ENCODE measurements at places on chromosomes 6 and 20. TPM values are rescaled to one million over a fixed set of nuclear protein-coding genes. Genes with fewer than 3 reads are reported as not detected.

DNA sequence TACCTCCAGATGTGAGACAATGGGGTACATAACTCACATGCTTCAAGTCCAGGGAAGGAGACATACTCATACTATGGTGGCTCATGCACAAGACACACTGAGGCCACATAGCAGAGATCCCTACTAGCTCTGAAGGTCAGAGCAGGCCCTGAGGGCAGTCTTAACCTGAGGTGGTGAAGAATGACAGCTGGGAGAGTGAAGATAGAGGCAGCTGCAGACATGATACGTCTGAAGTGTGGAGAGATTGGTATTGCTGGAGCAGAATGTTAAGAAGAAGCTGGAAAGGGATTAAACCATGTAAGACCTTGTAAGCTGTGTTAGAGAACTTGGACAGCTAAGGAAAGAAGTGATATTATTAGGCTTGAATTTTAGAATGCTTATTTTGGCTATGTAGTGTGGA, 32.9 kb downstream of the PGM3 start:
- H3K4me3 ChIP-seq = no peak overlapping the region
- H3K27me3 ChIP-seq = no peaks in the 10 kb centered on the region
- no peaks in the 10 kb centered on the region for H3K36me3 ChIP-seq

GRCh38 chr20:54011346-54011745, 59.0 kb downstream of the BCAS1 start:
- DNase-seq = no peak
- H3K27me3 ChIP-seq = no peaks in the 10 kb centered on the region
- H3K4me1 ChIP-seq = no peaks in the 10 kb centered on the region
- no peaks in the 10 kb centered on the region for H3K36me3 ChIP-seq

DNA sequence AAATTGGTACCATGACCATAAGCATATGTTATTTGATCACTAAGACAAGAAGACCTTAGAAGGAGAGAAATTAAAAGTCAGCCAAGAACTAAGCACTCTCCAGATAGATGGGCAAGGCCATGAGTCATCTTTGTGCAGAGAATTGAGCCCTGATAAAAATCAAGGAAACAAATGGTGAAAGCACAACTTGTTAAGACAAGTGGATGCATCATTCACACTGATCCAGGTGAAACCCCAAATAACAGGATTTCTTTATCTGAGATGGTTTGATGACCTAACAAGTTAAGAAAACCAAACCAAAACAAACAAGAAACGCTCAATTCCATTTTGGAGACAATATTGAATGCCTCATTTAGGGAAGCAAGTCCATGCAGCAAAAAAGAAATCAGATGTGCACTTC, 121.6 kb downstream of the ADAT2 start:
- no peaks in the 10 kb centered on the region for H3K4me1 ChIP-seq
- no peaks in the 10 kb centered on the region for H3K36me3 ChIP-seq
- no peak for DNase-seq
- no peaks in the 10 kb centered on the region for H3K27me3 ChIP-seq
- H3K4me3 ChIP-seq = no peak overlapping the region

The LAMA5 gene
- 497 TPM for total RNA-seq

GRCh38 chr6:103872233-103872632, 987.5 kb downstream of the HACE1 start:
- no peak overlapping the region for H3K27ac ChIP-seq
- no peaks in the 10 kb centered on the region for H3K27me3 ChIP-seq
- H3K4me1 ChIP-seq = no peaks in the 10 kb centered on the region
- DNase-seq = no peak

DNA sequence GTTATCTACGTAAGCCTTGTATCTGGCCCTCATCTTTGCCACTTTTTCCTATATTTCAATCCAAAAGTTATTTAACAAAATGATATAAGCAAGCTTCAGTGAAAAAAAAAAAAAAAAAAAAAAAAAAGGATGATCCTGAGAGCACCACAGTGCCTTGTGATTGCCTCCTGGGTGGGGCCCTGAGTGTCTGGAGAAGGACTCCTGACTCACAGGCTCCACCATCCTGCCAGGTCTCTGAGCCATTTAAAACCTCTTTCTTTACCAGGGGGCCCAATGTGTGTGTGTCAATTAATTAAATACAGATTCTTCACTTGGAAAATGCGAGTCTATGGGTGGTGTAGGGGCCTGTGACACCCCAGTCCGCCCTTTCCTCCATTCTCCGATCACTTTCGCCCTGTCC, 105.2 kb downstream of the SMOC2 start:
- H3K27ac ChIP-seq = no peak overlapping the region
- H3K27me3 ChIP-seq = peaks cover 13% of the 10 kb centered on the region
- H3K36me3 ChIP-seq = no peaks in the 10 kb centered on the region
- no peaks in the 10 kb centered on the region for H3K4me1 ChIP-seq
- DNase-seq = no peak
- H3K4me3 ChIP-seq = no peak overlapping the region

The HSPA1B gene
- 147 TPM for total RNA-seq

The ZNF311 gene
- 0.39 TPM for total RNA-seq

The SAMD3 gene
- not detected for total RNA-seq

DNA sequence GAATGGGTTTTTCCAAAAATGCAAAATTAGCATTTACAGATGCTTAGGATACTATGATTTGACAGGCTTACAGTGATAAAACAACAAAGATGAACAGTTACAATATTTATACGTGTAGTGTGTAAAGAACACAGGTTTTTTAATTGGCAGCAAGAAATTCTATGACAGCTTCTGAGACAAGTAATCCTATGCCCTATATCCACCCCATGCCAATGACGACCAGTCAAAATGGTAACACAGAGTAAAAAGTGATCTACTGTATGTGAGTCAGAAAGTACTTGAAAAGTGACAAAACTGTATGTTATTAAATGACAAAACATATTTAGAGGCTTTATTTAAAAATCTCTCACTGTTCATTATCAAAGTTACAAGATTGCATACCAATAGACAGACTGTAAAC, 99.5 kb downstream of the PRDM1 start:
- no peaks in the 10 kb centered on the region for H3K4me1 ChIP-seq
- H3K27ac ChIP-seq = no peak overlapping the region
- H3K27me3 ChIP-seq = no peaks in the 10 kb centered on the region
- peaks cover 4% of the 10 kb centered on the region for H3K36me3 ChIP-seq
- no peak for DNase-seq
- H3K4me3 ChIP-seq = no peak overlapping the region

The PLN gene
- total RNA-seq = not detected

GRCh38 chr20:37317316-37317715, 27.9 kb downstream of the MANBAL start:
- no peak overlapping the region for H3K4me3 ChIP-seq
- no peaks in the 10 kb centered on the region for H3K27me3 ChIP-seq
- no peak overlapping the region for H3K27ac ChIP-seq
- DNase-seq = no peak
- H3K4me1 ChIP-seq = no peaks in the 10 kb centered on the region

The EEF1A2 gene
- 178 TPM for total RNA-seq

DNA sequence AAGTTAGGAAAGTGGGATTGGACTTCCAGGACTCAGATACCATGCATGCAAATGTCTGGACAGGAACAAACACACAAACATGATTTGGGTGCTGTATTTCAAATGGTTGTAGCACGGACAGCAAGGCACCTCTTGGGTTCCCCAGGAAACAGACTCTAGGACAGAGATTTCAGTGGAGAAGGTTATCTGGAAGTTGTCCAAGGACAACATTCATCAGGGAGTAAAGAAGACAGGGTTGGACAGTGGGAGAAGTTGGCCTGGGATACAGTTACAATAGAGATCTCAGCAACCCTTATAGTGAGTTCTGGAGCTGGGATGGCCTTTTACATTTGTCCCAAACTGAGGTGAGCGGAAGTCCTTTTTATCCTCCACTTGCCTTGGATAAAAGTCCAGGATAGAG, 19.8 kb upstream of the TINAG start:
- no peaks in the 10 kb centered on the region for H3K4me1 ChIP-seq
- no peak for DNase-seq

DNA sequence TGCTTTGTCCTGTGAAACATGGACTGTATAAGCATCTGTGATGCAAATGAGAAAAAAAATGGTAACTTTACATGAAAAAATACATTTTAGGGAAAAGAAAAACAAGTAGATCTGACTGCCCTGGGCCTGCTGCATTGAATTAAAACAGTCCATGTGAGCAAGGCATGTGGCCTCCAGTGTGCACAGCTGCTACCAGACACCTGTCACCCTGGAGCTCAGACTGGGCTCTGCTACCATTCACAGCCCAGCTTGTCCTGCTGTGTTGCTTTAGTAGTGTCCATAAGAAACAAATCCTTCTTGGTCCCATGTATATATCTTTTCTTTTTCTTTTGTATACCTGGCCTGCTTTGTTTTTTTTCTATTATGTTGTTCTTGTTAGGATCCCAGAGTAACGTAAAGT, 315.9 kb downstream of the NKAIN2 start:
- no peak overlapping the region for H3K4me3 ChIP-seq
- no peaks in the 10 kb centered on the region for H3K36me3 ChIP-seq
- no peak for DNase-seq
- H3K27me3 ChIP-seq = no peaks in the 10 kb centered on the region
- H3K27ac ChIP-seq = no peak overlapping the region
- H3K4me1 ChIP-seq = no peaks in the 10 kb centered on the region

The DEFB124 gene
- total RNA-seq = not detected

DNA sequence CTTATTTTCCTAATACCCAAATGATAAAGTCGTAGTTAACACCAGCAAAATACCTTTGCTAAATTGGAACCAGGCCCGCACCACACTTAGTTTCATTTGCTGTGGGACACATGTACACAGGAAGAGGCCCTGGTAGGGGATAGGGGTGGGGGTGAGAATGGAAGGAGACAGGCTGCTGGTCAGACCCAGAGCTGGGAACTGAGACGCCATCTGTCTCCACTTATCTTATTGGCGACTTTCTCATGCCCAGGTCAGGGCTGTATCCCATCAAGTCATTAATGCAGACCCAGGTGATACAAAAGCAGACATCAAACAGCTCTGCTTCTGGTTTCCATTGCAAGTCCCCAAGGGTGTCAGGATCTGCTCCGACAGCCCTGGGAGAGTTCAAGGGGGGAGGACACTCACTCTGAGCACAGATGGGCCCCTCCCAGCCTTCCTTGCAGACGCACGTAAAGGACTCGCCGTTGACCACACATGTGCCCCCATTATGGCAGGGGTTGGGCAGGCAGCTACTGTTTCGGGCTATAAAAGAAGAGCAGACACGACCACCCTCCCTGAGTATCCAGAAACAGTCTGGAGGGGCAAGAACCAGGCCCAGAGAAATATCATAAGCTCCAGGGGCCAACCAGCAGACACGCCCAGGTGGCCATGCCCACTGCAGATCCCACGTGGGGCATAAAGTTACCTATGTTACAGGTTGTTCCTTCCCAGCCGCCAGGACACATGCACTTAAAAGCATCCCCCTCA, 29.2 kb downstream of the JAG1 start:
- no peak overlapping the region for H3K27ac ChIP-seq
- H3K36me3 ChIP-seq = peaks cover 21% of the 10 kb centered on the region
- H3K4me1 ChIP-seq = no peaks in the 10 kb centered on the region
- DNase-seq = no peak
- no peaks in the 10 kb centered on the region for H3K27me3 ChIP-seq

GRCh38 chr20:32301719-32302506, 24.5 kb downstream of the KIF3B start:
- no peaks in the 10 kb centered on the region for H3K36me3 ChIP-seq
- no peak overlapping the region for H3K27ac ChIP-seq
- no peak overlapping the region for H3K4me3 ChIP-seq
- 0 out of 2 replicates have a peak, but pooled peaks cover 1% of the 10 kb centered on the region for H3K4me1 ChIP-seq
- DNase-seq = no peak
- no peaks in the 10 kb centered on the region for H3K27me3 ChIP-seq

The IL20RA gene
- total RNA-seq = not detected

DNA sequence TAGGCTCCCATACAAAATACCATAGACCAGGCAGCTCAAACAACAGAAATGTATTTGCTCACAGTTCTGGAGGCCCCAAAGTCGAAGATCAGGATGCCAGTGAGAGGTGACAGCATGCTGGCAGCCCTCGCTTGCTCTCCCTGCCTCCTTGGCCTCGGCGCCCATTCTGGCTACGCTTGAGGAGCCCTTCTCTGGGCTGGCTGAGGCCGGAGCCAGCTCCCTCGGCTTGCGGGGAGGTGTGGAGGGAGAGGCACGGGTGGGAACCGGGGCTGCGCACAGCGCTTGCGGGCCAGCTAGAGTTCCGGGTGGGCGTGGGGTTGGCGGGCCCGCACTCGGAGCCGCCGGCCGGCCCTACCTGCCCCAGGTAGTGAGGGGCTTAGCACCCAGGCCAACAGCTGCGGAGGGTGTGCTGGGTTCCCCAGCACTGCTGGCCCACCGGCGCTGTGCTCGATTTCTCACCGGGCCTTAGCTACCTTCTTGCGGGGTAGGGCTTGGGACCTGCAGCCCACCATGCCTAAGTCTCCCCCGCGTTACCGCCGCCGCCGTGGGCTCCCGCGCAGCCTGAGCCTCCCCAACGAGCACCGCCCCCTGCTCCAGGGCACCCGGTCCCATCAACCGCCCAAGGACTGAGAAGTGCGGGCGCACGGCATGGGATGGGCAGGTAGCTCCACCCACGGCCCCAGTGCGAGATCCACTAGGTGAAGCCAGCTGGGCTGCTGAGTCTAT, 32.6 kb upstream of the SERPINB9 start:
- H3K27ac ChIP-seq = no peak overlapping the region
- H3K36me3 ChIP-seq = no peaks in the 10 kb centered on the region
- peaks cover 3% of the 10 kb centered on the region for H3K27me3 ChIP-seq
- H3K4me1 ChIP-seq = no peaks in the 10 kb centered on the region

The OTOR gene
- total RNA-seq = not detected

The IL17F gene
- not detected for total RNA-seq

DNA sequence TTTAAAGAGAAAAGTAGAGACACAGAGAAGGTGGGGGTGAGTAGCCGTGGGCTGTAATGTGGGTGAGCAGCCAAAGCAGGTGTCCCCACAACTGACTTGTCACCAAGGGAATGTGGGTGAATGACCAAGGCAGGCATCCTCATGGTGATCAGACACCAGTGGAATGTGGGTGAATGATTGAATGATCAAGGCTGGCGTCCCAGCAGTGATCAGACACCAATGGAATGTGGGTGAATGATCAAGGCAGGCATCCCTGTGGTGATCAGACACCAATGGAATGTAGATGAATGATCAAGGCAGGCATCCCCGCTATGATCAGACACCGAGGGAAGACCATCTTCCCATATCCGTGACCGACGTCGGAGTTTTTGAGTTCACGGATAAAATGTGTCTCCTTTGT, 49.8 kb upstream of the OR14J1 start:
- no peak overlapping the region for H3K4me3 ChIP-seq
- no peaks in the 10 kb centered on the region for H3K27me3 ChIP-seq
- no peaks in the 10 kb centered on the region for H3K4me1 ChIP-seq
- no peaks in the 10 kb centered on the region for H3K36me3 ChIP-seq

GRCh38 chr20:44952731-44953130, 7.5 kb downstream of the TOMM34 start:
- H3K27ac ChIP-seq = no peak overlapping the region
- no peaks in the 10 kb centered on the region for H3K27me3 ChIP-seq
- no peak overlapping the region for H3K4me3 ChIP-seq
- no peak for DNase-seq
- H3K4me1 ChIP-seq = no peaks in the 10 kb centered on the region
- H3K36me3 ChIP-seq = peaks cover 48% of the 10 kb centered on the region

The RFX6 gene
- not detected for total RNA-seq

DNA sequence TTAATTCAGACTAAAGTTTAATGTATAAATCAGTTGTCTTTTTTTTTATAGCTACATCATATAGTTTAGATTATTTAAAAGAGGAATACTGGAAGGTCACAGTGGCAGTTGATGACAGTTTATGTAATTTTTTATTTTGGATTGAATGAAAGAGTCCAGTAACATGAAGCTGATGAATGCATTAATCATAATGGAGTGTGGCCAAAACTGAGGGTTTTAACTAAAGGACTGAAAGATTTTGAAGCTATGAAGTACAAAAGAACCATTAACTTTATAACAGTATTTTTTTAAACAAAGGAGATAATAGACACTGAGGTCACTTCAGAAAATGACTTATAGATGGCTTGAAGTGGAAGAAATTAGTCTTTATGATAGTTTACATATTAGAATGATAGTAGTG, 41.3 kb downstream of the TRMT11 start:
- no peak overlapping the region for H3K27ac ChIP-seq
- no peaks in the 10 kb centered on the region for H3K4me1 ChIP-seq
- DNase-seq = no peak

All from Panc1 (cell line).